ENCODE measurements at places on chromosomes 11 and 22. TPM values are rescaled to one million over a fixed set of nuclear protein-coding genes. Genes with fewer than 3 reads are reported as not detected.

DNA sequence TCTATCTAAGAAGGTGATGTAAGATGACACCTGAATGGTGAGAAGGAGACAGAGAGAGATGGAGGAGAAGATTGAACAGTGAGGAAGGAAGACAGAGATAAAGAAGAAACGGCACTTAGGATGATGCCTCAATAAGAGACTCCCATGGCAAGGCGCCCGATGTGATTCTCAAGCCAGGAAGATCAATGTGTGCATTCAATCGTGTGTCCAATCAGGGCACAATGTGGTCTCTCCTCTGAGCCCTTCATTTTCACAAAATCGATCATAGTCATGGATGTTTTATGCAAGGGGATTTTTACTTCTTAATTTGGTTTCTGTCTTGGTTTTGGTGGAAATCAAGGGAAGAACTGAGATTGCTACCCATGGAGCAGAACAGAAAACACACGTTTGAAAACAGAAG, 19.9 kb upstream of the TMPRSS13 start:
- DNase-seq = no peak

- no peak for DNase-seq
Observed at GRCh38 chr22:47063071-47063509, 300.6 kb downstream of the TBC1D22A start.

TMEM191C gene
- total RNA-seq = 1.2 TPM

DNA sequence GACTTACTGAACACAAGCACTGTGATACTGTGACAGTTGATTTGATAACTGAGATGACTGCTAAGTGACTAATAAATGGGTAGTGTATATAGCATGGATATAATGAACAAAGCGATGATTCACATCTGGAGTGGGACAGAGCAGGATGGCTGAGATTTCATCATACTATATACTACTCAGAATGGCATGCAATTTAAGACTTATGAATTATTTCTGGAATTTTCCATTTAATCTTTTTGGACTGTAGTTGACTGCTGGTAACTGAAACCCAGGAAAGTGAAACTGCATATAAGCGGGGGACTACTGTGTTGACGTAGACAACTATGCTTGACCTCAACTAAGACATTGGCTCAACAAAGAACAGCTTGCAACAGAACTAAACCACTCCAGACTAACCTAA, 20.0 kb upstream of the NUCB2 start:
- no peak for DNase-seq

DNA sequence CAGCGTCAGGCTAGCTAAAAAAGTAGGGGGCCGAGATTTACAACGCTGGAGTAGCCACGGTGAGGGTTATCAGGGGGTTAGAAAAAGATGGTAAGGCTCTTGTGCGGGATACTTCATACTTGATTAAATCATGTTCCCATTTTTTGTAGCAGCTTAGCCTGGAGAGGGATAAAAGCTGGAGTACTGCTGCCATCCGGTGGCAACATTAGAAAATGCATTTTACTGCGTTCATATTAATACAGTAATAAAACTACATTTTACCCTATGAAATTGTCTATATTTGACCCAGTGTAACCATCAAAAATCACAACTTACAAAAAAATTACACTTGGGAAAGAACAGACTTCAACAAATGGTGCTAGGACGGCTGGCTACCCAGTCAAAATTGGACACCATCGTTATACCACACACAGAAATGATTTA, 17.3 kb downstream of the RPUSD4 start:
- DNase-seq = no peak

OOSP2 gene
- total RNA-seq = not detected

Data from Right ventricle myocardium inferior (tissue), 1 donor.